CD14-positive monocyte (primary cell): ENCODE measurements at places on chromosomes 2 and 18. TPM values are rescaled to one million over a fixed set of nuclear protein-coding genes. Genes with fewer than 3 reads are reported as not detected.

DNA sequence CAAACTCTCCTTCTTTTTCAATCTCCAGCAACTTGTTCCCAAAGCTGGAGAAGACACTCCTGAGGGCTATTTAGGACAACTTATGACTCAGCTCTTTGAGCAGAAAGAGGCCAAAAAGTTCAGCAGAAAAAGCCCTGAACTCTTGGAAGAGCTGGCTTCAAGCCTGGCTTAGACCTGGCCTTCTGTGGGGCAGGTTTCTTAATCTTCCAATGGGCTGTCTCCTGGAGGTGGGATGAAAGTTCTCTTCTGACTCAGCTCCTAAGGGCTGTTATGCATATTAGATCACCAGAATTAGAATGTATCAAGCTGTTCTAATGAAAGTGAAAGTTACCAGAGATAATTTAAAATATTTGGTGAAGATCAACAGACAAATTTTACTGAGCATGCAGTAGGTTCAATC lies 129.4 kb downstream of the RAD51AP2 start:
- H3K36me3 ChIP-seq = no peaks in the 10 kb centered on the region
- no peaks in the 10 kb centered on the region for H3K27me3 ChIP-seq
- H3K4me1 ChIP-seq = no peaks in the 10 kb centered on the region

DNA sequence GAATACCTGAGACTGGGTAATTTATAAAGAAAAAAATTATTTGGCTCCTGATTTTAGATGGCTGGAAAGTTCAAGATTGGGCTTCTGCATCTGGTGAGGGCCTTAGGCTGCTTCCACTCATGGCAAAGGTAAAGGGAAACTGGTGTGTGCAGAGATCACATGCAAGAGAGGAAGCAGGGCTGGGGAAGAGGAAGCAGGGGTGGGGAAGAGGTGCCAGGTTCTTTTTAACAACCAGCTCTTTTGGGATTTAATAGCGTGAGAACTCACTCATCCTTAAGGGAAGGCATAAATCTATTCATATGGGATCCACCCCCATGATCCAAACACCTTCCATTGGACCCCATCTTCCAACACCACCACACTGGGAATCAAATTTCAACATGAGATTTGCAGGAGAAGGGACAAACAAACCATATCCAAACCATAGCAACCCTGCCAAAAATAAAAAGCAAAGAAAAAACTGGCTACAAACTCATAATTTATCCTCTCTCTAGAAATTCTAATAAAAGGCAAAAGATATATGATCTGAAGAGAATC lies 30.4 kb downstream of the PRKRA start:
- no peaks in the 10 kb centered on the region for H3K27me3 ChIP-seq
- no peaks in the 10 kb centered on the region for H3K36me3 ChIP-seq
- H3K4me3 ChIP-seq = no peak overlapping the region

DNA sequence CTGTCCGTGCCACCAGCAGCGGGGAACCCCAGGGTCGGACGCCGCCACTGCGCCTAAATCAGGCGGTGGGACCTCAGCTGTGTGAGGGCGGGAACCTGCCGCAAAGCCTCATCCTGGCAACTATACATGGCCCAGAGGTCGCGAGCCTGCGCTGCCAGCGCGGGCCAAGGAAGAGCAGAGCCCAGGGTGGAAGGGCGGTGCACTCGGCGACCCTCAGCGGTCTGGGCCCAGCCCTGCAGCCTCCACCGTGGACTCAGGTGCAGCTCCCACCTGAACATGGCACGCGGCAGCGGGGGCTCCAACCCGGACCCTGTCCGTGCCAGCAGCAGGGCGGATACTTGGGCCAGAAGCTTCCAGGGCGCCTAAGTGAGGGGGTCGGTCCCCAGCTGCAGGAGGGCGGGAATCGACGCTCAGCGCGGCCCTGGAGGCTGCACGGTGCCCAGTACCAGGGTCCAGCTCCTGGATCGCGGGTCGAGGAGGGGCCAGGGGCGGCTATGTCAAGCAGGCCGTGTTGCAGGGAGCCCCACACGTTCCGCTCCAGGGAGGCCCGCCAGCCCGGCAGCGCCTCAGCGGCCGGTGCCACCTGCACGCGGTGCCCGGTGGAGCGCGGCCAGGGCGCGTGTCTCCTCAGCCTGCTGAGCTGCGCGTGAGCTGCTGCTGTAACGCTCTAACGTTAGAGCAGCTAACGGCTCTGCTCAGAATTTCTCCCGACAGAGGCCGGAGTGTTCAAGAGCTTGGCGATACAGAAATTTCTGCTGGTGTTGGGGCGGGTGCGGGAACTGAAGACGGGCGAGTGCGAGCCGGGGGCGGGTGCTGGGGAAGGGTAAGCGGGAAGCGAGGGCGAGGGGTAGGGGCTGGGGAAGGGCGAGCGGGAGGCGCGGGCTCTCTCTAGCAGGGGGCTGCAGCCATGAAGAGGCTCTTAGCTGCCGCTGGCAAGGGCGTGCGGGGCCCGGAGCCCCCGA lies at the start of gene ANKRD30B:
Gene ANKRD30B (plus strand): TSS at position 660 of the 962 bp plus-strand sequence. CDS start 248 bp downstream, at position 908.
- no peaks in the 10 kb centered on the region for H3K36me3 ChIP-seq
- no peak within 1 kb of the TSS for H3K27ac ChIP-seq
- H3K4me3 ChIP-seq = no peak within 1 kb of the TSS

DNA sequence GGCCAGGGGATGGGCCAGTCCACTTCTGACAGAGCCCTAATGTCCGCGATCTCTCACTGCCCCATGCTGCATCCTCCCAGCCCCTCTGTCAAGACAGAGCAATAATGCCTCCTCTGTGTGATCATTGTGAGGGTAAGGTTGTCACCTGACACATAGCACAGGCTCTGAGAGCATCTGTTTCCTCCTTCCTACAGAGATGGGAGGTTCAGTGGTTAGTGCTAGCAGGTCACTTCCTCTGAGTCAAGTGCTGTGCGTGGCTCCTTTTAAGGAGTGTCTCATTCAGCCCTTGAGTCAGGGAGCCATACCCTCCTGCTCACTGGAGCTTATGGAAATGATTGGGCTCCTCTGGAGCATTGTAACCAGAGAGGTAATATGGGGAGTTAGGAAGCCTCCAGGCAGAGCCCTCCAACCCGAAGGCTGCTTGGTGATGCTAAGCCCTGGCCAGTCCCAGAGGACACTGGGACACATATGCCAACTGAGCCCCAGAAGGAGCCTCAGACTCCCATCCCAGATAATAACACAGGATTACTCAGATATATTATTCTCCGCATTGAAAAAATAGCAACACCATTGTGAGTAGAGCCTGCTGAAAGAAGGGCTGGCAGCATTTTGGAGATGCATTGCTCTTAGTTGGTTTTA lies 189.0 kb downstream of the GALNT1 start:
- H3K27ac ChIP-seq = no peak overlapping the region
- no peak overlapping the region for H3K4me3 ChIP-seq
- no peaks in the 10 kb centered on the region for H3K27me3 ChIP-seq
- DNase-seq = peak; percentile 24

EPB41L3 gene
- polyA plus RNA-seq = 50.9 and 51.3 TPM in 2 replicates

PLEKHH2 gene
- polyA plus RNA-seq = not detected in 2 replicates
